Activated CD4-positive, alpha-beta T cell treated with anti-CD3 and anti-CD28 coated beads, Interleukin-2, amount 10 ng/mL, durations not matched to agents 7 days and 5 days (primary cell): ENCODE measurements at places on chromosomes 16 and 17. TPM values are rescaled to one million over a fixed set of nuclear protein-coding genes. Genes with fewer than 3 reads are reported as not detected.

Gene MYLK3
- 0.50 TPM for total RNA-seq

GRCh38 chr16:81456523-81457325 lies 12.1 kb downstream of the CMIP start:
- H3K27me3 ChIP-seq = no peaks in the 10 kb centered on the region
- no peak overlapping the region for H3K4me3 ChIP-seq
- peaks cover 37% of the 10 kb centered on the region for H3K4me1 ChIP-seq
- peaks cover 12% of the 10 kb centered on the region for H3K36me3 ChIP-seq

Gene HID1
- 0.44 TPM for total RNA-seq

- peak overlapping the region; percentile 90 for H3K27ac ChIP-seq
- H3K27me3 ChIP-seq = no peaks in the 10 kb centered on the region
- peaks cover 93% of the 10 kb centered on the region for H3K4me1 ChIP-seq
- DNase-seq = peak; percentile 29
- H3K36me3 ChIP-seq = peaks cover 50% of the 10 kb centered on the region
These were observed 206.0 kb upstream of the CHMP6 start for GRCh38 chr17:80785477-80786178.

DNA sequence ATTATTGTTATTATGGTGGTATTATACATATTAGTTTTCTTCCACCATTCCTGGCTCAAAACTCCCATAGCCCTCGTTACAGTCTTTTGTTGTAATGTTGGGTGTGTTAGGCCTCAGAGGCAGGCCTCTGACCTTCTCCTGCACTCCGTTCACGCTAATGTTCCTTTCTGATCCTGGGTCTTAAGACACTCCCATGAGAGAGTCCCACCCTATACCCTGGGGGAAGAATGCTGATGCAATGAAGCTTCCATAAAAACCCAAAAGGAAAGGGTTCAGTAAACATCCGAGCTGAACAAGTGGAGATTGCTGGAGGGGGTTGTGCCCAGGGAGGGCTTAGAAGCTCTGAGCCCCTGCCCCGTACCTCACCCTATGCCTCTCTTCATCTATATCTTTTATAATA lies 141.3 kb upstream of the NETO2 start:
- H3K36me3 ChIP-seq = peaks cover 7% of the 10 kb centered on the region
- H3K4me1 ChIP-seq = no peaks in the 10 kb centered on the region
- no peak overlapping the region for H3K4me3 ChIP-seq
- no peak for DNase-seq
- H3K27me3 ChIP-seq = no peaks in the 10 kb centered on the region
- no peak overlapping the region for H3K27ac ChIP-seq

- H3K36me3 ChIP-seq = no peaks in the 10 kb centered on the region
- H3K4me1 ChIP-seq = peaks cover 42% of the 10 kb centered on the region
- no peak overlapping the region for H3K27ac ChIP-seq
- no peak for DNase-seq
- H3K27me3 ChIP-seq = peaks cover 2% of the 10 kb centered on the region
These were observed 1.8 kb downstream of the CD300C start for GRCh38 chr17:74543891-74544760.

DNA sequence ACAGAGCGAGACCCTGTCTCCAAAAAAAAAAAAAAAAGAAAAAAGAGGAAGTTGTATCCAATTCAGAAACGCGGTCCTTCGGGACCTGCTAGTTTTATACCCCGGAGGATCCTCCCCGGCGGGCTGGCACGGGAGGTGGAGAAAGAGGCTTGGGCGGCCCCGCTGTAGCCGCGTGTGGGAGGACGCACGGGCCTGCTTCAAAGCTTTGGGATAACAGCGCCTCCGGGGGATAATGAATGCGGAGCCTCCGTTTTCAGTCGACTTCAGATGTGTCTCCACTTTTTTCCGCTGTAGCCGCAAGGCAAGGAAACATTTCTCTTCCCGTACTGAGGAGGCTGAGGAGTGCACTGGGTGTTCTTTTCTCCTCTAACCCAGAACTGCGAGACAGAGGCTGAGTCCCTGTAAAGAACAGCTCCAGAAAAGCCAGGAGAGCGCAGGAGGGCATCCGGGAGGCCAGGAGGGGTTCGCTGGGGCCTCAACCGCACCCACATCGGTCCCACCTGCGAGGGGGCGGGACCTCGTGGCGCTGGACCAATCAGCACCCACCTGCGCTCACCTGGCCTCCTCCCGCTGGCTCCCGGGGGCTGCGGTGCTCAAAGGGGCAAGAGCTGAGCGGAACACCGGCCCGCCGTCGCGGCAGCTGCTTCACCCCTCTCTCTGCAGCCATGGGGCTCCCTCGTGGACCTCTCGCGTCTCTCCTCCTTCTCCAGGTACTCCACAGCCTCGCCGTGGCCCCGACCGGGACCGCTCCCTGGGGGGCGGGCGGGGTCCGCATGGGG lies at the start of gene CDH3:
Gene CDH3, plus strand, starts transcription at position 596 of the 779 bp plus-strand sequence. Its CDS starts 70 bp downstream, at position 666.
- H3K4me1 ChIP-seq = peaks cover 18% of the 10 kb centered on the region
- H3K27ac ChIP-seq = no peak within 1 kb of the TSS
- peaks cover 59% of the 10 kb centered on the region for H3K27me3 ChIP-seq
- no peak for DNase-seq
- H3K36me3 ChIP-seq = no peaks in the 10 kb centered on the region
- no peak within 1 kb of the TSS for H3K4me3 ChIP-seq

- H3K36me3 ChIP-seq = no peaks in the 10 kb centered on the region
- H3K4me3 ChIP-seq = no peak overlapping the region
- no peak overlapping the region for H3K27ac ChIP-seq
- no peaks in the 10 kb centered on the region for H3K27me3 ChIP-seq
These were observed 19.4 kb upstream of the CRISPLD2 start for GRCh38 chr16:84800158-84800978.

GRCh38 chr16:23570992-23571632 lies 13.6 kb downstream of the UBFD1 start:
- H3K27me3 ChIP-seq = no peaks in the 10 kb centered on the region
- no peak overlapping the region for H3K4me3 ChIP-seq
- no peak overlapping the region for H3K27ac ChIP-seq
- DNase-seq = no peak

DNA sequence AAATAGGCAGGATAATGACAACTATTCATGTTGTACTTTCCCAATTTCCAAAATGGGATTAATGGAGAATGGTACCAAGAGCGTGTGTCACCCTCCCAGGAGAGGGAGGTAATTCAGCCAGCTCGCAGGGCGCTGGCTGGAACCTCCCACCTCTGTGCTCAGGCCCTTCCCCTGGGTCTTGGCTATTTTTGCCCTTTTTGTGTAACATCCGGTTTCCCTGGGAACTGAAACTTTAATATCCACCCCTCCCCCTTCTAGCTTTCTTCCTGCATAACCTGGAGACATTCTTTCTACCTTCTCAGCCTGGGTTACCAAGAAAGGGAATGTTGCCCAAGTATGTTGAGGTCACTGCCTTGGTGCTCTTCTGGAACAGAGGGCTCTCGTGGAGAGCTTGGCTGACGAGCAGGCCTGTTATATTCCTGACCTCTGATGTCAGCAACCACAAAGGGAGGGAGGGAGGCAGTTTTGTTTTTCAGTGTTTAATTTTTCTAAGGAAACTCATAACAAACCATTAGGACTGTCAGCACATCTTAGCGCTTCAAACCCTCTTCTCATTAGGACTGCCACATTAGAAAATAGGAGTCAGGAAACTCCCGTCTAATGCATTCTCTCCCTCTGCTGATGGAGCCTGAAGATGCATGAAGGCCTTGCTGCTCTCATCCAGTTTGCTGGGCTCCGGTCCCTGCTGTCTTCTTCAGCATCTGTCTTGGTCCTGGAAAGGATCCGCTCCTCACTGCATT lies 25.6 kb downstream of the ITGB3 start:
- H3K27me3 ChIP-seq = peaks cover 6% of the 10 kb centered on the region
- H3K4me3 ChIP-seq = no peak overlapping the region
- no peak overlapping the region for H3K27ac ChIP-seq
- DNase-seq = no peak
- H3K36me3 ChIP-seq = no peaks in the 10 kb centered on the region
- H3K4me1 ChIP-seq = peaks cover 6% of the 10 kb centered on the region
